ENCODE measurements at places on chromosomes 13 and 19.

GRCh38 chr19:737591-738093 is 13.3 kb upstream of the MISP start:
- peak; percentile 88 for DNase-seq

DNA sequence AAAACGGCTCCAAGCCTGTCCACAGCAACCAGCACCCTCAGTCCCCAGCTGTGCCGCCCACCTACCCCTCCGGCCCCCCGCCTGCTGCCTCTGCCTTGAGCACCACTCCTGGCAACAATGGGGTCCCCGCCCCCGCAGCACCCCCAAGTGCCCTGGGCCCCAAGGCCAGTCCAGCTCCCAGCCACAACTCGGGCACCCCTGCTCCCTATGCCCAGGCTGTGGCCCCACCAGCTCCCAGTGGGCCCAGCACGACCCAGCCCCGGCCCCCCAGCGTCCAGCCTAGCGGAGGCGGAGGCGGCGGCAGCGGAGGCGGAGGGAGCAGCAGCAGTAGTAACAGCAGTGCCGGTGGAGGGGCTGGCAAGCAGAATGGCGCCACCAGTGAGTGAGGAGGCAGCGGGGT is 10.6 kb downstream of the CNOT3 start:
- DNase-seq: no peak

- no peak for DNase-seq
These were observed 9.8 kb upstream of the ZBTB45 start for GRCh38 chr19:58529405-58529804.

- DNase-seq: no peak
These were observed 6.9 kb downstream of the ETFB start for GRCh38 chr19:51359294-51359693.

- DNase-seq: no peak
These were observed 1.7 kb downstream of the DMWD start for GRCh38 chr19:45790942-45791341.

DNA sequence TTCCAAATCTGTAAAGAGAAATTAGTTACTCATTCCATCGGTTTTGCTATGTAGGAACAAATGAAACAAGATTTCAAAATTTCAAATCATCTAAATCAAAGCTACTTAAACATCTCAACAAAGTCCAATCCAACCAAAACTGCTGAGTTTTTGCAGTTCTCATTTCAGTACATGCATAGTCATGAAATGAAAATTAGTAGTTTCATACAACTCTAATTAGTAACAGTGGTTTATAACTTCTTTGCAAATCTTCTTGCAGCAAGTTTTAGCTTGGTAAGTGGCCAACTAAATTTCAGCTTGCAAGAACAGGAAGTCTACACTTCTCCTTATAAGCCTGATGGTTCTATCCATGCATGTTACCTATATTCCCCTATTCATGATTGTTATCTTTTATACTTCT is 75.6 kb downstream of the SPRY2 start:
- no peak for DNase-seq

DNA sequence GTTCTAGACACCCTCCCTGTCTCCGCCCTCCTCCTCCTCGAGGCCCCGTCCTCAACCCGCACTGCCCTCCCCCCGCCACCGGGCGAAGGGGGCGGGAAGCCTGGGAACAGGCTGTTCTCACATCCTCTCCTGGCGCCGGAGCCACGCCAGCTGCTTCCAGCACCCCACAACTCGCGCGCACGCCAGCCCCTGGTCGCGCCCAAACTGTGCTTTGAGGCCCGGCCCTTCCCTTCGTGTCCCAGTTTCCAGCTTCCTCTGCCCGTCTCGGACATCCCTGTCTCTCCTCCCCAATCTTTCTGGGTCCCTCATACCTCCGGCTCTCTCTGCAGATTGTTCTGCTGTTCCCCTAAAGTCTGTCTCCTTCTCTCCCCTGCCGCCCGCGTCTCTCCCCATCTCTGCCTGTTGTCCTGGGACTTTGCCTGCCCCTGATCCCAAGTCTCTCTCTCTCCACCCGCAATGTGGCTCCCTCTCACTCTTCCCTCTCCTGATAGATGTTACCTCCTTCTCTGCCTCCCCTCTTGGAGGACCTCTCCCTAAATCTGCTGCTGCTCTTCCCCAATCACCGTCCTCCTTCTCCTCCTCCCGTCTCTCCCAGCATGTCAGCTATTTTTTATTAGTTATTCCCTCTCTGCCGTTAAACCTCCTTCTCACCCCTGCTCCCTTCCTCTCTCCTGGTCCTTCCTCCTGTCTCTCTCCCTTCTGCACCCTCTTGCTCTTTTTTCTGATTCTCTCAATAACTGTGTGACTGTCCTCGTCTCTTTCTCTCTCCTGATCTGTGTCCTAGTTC is 14.2 kb downstream of the DPF1 start:
- DNase-seq: no peak

DNA sequence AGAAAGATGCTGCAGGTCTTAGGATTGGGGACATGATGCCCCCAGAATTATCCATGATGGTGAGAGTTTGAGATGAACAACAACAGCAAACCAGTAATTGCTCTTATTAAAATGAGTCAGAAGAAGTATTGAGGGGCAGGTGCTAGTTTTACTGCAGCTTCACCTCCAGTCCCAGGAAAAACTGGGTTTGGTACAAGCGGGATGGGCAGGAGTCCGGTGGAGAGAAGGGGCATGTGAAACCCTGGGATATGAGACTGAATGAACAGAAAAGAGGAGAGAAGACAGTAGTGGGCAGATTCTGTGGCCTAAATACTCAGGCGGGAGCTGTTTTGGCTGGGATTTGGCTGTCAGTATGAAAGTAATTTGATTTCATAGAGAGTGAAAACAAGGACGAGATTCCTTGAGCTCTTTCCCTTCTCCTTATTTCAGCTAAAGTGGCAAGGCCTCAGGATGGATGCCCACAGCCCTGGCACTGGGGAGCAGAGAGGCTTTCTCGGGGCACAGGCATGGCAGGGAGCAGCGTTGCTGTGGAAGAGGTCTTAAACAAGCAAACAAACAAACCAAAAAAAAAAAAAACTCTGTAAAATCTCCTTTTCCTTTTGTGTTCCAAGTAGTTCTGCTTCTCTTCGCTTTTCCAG is 30.7 kb downstream of the NFIX start:
- no peak for DNase-seq

- no peak for DNase-seq
These were observed 7.7 kb downstream of the CDX2 start for GRCh38 chr13:27961227-27962085.

Data from GM19239 (cell line).